AG10803 (cell line): ENCODE measurements at places on chromosomes 5 and 9.

- peak; percentile 73 for DNase-seq
These were observed 155.6 kb upstream of the PANK3 start for GRCh38 chr5:168734620-168735300.

GRCh38 chr5:17001428-17001827 lies 65.3 kb upstream of the MYO10 start:
- DNase-seq, result no peak

- peak; percentile 12 for DNase-seq
These were observed 11.3 kb upstream of the RCL1 start for GRCh38 chr9:4781408-4781807.

GRCh38 chr9:33619666-33620404 lies 95.8 kb downstream of the ANKRD18B start:
- DNase-seq, result peak; percentile 83

DNA sequence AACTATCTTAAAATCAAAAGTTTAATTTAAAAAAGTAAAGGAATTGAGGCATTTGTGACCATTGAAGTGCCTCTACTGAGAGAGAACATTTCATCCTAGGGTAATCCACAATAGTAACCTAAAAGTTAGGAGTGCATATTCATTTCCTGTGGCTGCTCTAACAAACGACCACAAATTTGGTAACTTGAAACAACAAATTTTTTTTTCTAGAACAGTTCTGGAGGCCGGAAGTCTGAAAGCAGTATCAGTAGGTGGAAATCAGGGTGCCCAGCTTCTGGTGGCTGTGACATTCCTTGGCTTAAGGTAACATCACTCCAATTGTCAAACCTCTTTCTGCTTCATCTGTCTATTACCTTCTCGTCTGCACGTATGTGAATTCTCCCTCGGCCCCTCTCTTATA lies 67.1 kb upstream of the SSBP2 start:
- DNase-seq, result no peak

DNA sequence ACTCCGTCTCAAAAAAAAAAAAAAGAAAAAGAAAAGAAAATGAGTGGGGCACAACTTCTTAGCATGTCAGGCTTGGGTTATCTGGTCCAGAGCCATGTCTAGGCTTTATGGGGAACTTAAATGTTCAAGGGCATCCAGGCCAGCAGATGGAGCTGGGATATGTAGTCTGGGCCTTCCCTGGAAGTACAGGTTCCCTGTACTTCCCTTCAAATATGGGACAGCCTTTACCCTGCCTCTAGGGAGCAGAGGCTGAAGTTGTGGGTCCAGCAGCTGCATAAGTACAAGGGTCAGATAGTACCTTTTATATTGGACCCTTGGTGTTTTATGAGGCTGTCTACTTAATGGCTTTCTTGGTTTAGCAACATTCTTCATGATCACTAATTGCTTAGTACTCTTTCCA lies 42.1 kb downstream of the FAF2 start:
- no peak for DNase-seq

- no peak for DNase-seq
These were observed 237.6 kb upstream of the RIOK2 start for GRCh38 chr5:97420646-97421045.

GRCh38 chr9:136047076-136047774 lies 47.9 kb downstream of the NACC2 start:
- DNase-seq, result no peak

GRCh38 chr5:89536020-89536419 lies 653.0 kb upstream of the MEF2C start:
- no peak for DNase-seq

GRCh38 chr5:31972558-31972957 lies 201.6 kb downstream of the GOLPH3 start:
- DNase-seq, result no peak

DNA sequence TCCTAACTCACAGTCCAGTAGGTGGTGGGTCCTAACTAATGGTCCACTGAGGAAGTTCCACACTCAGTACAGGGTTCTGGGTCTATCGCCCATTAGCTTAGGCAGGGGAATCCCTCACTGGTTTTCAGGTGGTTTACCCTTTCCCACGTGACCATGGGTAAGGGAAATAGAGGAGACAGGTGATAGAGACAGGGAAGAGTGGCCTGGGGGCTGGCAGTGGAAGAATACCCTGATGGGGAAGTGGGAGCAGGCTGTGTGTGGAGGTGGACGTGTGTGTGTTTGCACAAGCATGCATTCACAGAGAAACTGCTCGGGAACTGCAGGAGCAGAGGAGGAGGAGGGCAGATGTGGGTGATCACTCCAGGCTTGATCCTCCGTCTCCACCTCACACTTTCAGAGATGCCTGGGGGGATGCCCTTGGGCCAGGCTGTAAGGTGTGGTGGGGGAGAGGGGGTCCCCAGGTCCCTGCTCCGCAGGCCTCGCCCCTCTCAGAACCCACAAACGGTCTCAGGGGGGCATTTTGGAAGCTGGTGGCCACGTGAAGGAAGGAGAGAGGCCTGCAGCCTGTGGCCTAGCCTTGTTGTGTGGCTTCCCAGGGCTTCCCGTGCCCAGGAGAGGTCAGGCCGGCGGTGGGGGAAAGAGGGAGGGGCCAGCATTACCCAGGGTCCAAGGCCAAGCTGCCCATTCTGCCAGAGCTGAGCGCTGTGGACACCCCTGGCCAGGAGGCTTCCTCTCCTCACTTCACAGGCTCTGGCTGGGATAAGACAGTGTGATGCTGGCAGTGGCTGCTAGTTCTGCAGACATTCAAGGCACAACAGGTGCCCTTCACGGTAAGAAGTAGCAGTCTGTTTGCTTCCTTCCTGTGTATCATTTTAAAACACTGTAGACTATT lies 80.0 kb downstream of the OTULIN start:
- DNase-seq, result no peak

- peak; percentile 48 for DNase-seq
These were observed 11.9 kb upstream of the NXNL2 start for GRCh38 chr9:88523056-88523455.

- no peak for DNase-seq
These were observed 137.5 kb downstream of the CDK5RAP2 start for GRCh38 chr9:120442308-120442995.

DNA sequence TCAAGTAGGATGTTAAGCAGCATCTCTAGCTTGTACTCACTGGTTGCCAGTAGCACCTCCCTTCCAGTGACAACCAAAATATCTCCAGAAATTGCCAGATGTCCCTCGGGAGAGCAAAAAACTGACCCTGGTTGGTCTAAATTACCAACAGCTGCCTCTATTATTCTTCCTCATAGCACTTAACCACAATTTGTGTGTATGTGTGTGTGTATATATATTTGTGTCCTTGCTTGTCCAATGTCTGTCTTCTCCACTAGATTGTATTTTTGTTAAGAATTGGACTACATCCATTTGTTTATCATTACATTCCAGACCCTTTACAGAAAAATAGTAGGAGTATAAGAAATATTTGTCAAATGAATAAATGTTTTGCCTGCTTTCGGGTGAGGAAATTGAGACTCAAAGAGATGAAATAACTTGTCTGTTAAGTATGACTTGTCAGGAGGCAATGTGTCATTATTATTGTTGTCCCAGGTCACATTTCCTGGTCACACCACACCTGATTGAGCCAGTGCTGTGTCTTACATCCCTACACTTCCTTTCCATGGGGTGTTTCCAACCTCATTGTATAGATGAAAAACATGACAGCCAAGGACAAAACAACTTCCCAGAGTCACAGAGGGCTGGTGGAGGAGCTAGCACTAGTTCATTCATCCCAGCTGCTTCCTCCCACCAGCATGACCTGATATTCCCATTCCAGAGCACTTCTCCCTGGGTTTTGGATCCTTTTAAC lies 11.4 kb upstream of the GRPEL2 start:
- DNase-seq, result peak; percentile 35

GRCh38 chr5:129630101-129630500 lies 117.8 kb upstream of the MINAR2 start:
- DNase-seq, result no peak

- no peak for DNase-seq
These were observed 490 bp downstream of the ICE1 start for GRCh38 chr5:5422819-5423515.

DNA sequence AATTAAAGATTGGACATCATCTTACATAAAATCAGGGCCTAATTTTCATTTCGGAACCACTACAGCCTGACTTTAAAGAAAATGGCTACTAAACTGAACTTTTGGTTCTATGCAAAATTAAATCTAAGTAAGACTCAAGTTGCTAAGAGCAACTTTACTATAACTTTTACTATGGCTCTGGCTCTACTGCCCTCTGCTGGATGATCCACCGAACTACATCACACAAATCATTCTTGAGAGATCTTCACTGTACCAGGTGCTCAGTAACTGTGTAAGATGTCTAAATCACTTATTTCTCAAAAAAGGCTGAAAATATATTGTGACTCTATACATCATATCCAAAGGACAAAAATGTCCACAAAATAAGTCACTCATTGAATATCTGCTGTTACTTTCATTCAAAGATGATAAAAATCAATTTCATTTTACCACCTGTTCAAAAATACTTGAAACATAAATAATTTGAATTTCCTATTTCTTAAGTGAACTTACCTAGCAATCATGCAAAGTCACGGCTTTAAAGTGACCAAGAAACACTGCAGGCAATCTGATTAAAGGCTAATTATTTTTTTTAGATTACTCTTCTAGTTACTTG lies 13.5 kb downstream of the MOCS2 start:
- peak; percentile 65 for DNase-seq

- peak; percentile 67 for DNase-seq
These were observed 64.2 kb downstream of the KLF4 start for GRCh38 chr9:107425101-107426025.
